ENCODE measurements at places on chromosomes 1 and 21.

GRCh38 chr1:119279456-119280381, 88.9 kb upstream of the HAO2 start:
- DNase-seq = peak; percentile 88

DNA sequence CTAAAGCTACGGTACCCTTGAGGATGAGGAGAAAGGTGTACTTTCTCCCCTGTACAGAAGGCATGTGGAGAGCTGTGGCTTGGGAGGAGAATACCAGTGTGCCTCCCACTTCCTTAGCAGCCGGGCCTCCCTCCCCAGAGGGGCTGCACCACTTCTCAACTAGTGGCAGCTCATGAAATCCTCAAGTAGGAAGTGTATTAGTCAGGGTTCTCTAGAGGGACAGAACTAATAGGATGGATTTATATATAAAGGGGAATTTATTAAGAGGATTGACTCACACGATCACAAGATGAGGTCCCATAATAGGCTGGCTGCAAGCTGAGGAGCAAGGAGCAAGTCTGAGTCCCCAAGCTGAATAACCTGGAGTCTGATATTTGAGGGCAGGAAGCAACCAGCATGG, 53.1 kb upstream of the PPP2R5A start:
- DNase-seq = peak; percentile 28

GRCh38 chr1:173866413-173867115, 1.2 kb downstream of the GAS5 start:
- peak; percentile 17 for DNase-seq

DNA sequence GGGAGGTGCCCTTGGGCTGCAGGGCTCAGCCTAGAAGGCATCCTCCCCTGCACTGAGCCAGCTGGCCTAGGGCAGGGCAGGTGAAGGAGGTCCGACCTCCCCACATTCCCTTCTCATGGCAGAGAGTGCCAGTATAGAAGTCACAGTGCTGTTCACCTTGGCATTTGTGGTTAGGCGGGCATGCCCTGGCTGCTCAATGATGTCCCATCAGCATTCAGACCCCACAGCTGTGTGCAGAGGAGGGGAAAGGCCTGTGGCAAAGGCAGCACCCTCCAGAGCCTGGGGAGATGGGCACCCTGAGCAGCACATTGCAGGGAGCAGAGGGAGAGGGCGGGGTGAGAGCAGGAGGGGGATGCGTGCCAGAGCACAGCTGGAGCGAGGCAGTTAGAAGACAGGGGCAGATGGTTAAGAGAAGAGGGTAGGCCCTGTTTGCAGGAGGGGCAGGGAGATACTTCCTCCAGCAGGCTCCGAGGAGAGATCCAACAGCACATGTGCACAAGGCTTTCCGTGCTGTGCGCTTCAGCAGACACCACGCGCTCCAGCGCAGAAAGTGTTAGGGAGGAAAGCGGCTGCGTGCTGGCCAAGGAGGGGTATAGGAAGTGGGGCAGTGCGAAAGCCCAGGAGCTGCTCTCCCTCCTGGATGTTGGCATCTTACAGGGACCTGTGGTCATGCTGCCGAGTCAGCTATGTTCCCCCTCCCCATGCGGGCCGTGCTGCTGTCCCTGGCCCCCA, 43.7 kb upstream of the COL6A1 start:
- DNase-seq = no peak

Measured in HT1080 (cell line).